Activated naive CD8-positive, alpha-beta T cell treated with anti-CD3 and anti-CD28 coated beads, Interleukin-2, amount 50 U/mL, for 24 hours (primary cell): ENCODE measurements at places on chromosomes 1 and 21.

- no peak for DNase-seq
These were observed 12.6 kb downstream of the SUCO start for GRCh38 chr1:172545396-172546004.

DNA sequence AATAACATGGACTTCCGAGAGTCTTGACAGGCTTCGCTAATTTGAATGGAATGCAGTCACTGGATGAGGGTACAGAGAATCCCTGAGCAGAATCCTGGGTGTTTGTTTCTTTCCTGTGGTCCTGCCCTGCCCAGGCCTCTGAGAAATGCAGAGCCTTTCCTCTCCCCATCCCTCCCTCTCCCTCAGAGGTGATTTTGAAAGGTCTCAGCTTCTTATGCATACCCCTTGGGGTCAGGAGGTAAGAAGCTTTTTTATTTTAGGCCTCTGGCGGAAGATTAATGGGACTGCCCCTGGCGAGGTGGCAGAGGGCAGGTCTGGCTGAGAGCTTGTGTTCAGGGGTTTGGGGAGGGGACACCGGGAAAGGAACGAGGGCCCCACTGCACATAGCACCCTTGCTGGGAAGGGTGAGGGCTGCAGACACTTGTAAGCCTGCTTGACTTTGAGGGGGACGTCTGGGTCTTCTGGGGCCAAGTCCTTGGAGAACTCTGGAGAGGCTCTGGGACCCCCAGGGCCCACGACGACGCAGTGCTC, 116.5 kb upstream of the SLC45A1 start:
- no peak for DNase-seq

- DNase-seq: no peak
These were observed 99.9 kb downstream of the BEND5 start for GRCh38 chr1:48676822-48677221.

DNA sequence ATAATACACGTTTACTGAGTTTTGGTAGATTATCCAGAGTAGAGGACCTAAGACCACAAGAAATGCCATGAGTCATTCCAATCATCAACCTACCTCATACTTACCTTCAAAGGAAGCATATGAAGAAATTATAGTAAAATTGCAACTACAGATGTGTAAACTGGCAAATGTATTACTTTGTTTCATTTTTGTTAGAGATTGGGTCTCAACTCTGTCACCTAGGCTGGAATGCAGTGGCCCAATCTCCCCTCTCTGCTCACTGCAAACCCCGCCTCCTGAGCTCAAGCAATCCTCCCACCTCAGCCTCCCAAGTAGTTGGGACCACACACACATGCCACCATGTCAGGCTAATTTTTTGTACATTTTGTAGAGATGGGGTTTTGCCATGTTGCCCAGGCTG, 5.2 kb downstream of the TMCO1 start:
- DNase-seq: no peak

- no peak for DNase-seq
These were observed 60.0 kb downstream of the MEGF6 start for GRCh38 chr1:3551290-3551678.

- DNase-seq: no peak
These were observed 168.9 kb upstream of the C21orf91 start for GRCh38 chr21:17988102-17988437.

GRCh38 chr1:100323419-100324106, 28.7 kb upstream of the CDC14A start:
- no peak for DNase-seq

GRCh38 chr1:7454052-7454815, 316.9 kb upstream of the VAMP3 start:
- DNase-seq: peak; percentile 3

GRCh38 chr1:221612047-221612777, 129.7 kb downstream of the DUSP10 start:
- DNase-seq: no peak

DNA sequence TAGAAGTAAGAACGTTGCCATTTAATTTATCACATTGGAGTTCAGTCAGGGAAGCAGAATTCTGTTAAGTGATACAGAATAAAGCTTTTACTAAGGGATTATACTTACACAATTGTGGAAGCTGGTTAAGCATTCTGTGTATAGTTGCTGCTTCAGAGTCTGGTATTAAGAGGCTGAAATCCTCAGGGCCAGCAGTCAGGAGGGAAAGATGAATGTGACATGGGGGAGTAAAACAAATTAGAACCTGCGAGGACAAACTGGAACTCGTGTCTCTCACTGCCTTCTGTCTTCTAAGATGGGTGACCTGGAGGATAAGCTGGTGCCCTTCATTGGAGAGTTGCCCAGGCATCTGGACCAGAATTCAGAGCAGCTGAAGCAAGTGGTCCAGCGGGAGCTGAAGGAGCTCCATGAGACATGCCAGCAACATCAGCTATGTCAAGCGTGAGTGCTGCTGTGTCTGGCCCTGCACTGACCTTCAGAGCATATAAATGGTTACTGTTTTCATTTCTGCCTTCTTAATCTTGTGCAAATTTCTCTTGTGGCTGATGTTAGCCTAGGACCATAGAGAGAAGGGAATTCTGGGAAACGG, 23.0 kb downstream of the MARK1 start:
- DNase-seq: no peak

DNA sequence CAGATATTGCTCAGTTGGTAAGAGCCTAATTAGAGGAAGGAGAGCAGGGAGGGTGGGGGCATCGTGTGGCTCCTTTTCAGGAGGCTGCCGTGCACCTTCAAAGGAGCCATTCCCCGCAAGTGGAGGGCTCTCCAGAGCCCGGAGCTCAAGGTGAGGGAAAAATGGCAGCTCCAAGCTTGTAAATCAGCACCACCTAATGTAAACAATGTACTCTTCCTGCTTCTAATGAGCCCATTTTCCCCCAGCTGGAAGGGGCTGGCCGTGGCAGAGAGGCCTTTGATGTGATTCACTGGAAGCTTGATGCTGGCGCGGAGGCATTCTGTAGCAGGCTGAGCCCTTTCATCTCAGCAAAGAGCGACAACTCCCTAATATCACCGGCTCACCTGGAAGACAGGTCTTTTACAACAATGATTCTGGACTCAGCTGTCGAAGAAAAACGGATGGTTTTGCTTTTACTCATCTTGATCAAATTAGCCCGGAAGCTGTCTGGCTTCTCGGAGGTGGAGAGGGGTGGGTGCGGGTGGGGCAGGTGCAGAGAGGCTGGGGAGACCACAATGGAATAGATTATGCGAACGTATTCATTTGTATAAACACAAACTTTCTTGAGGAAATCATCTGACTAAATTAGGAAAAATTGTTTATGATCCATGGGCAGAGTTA, 112.5 kb downstream of the RRAGC start:
- DNase-seq: no peak

DNA sequence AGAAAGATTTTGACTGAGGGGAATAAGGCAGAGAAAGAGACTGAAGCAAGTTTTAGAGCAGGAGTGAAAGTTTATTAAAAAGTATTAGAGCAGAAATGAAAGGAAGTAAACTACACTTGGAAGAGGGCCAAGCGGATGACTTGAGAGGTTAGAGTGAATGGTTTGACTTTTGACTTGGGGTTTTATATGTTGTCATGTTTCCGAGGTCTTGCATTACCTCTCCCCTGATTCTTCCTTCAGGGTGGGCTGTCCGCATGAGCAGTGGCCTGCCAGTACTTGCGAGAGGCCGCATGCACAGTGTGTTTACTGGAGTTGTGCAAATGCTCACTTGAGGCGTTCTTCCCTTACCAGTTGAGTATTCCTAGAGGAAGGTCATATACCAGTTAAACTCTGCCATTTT, 13.0 kb upstream of the DENND2D start:
- no peak for DNase-seq

DNA sequence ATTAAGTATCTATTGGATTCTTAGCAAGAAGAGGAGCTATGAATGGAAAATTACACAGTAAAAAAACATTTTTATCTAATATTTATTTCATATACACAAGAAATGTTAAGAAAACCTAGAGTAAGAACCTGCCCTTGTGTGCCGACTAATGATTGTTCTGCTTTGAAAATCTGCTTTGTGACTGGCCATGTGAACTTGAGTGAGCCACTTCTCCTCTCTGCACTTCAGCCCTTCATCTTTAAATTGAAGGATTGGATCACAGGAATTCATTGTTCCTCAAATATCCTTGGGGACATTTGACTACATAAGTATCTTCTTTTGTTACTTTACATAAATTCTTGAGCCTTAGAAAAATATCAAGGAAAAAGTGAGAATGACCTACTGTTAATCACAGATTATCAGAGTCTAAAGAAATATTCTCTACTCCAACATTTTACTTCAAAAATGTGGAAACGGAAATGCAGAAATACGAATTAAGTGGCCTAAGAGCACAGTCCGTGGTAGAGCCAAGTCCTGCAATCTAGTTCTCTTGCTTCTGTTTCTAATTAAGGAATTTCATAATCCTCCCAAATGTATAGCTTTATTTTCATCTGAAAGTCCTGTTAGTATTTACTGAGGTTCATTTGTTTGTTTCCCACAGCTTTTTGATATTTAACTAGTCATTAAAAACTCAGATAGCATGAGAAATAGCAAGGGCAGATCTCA, 46.3 kb upstream of the SAMSN1 start:
- DNase-seq: no peak

GRCh38 chr1:169103002-169103401, 3.5 kb upstream of the ATP1B1 start:
- DNase-seq: no peak

GRCh38 chr21:35149698-35150097, 100.6 kb upstream of the RUNX1 start:
- no peak for DNase-seq

DNA sequence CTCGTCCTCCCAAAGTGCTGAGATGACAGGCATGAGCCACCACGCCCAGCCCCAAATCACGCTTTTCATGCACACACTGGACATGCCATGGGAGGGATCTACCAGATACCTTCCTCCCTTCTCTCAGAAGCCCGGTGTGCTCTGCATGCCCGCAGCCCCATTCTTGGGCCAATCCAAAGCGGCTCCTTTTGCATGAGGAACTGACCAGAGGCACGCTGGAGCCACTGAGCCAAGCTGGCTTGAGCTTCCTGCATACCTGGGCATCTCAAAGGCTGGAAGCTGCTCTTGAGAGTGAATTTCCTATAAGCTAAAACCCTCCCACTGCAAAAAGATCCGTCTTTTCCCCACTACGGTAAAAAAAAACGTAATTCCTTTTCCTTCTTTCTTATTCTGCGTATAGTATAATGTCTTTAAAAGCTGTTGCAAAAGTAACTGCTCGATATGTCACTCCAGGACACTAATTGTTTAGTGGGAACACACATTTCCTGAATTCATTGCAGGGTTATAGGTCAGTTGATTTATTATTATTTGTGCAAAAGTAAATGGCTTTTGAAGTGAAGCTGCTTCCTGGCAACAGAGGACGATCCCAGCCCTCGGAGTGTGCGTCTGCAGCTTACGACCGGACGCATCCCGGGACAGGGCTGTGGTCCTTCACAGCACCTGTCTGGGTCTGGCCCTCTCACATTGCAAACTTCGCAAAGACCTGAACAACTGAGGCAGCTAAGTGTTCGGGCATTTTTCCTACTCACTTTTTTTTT, 61.8 kb upstream of the ETS2 start:
- no peak for DNase-seq

- no peak for DNase-seq
These were observed 8.3 kb downstream of the DISP3 start for GRCh38 chr1:11487196-11487751.

- no peak for DNase-seq
These were observed 40.8 kb upstream of the TMPRSS2 start for GRCh38 chr21:41548781-41549180.

DNA sequence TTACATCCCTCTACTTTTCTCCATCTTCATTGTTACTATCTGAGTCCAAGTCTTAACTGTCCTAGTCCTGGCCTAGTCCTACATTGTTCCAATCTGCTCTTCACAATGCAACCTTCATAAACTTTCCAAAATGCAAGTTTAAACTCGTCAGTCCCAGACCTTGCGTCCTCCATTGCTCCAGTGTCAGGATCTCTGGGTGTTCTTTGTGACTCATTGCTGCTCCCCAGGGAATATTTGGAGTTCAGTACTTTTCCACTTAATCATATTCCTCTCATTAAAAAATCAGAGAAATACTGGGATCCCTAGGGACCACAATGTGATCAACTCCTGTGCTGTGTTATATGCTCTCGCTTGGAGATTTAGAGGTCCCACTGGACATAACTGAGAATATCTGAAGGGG, 18.0 kb upstream of the KPRP start:
- DNase-seq: no peak

- no peak for DNase-seq
These were observed 30.1 kb upstream of the PCBP3 start for GRCh38 chr21:45613396-45613795.
